ENCODE measurements at places on chromosomes 2 and 18.

DNA sequence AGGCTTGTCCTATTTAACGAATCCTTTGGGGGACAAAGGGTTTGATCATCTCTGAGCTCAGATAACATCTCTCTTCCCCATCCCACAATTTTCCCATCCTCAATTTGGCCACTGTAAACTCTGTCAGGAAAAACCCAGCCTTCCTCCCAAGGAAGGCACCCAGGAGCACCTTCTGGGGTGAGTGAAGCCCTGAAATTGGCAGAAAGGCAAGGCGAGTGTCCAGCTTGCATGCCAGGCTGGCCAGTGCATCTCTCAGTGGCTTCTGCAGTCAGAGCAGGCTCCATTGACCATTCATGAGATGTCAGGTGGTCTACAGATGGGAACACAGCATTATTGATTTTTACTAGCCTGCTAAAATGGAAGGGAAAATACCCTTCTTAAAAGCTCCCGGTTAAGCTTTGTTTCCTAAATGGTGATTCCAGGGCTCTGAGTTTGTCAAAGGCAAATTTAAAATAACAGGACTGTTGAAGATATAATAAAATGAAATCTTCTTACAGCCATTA is 83.2 kb upstream of the BOD1L2 start:
- DNase-seq = no peak

GRCh38 chr2:109736177-109736827 is 57.8 kb upstream of the RGPD5 start:
- peak; percentile 34 for DNase-seq

DNA sequence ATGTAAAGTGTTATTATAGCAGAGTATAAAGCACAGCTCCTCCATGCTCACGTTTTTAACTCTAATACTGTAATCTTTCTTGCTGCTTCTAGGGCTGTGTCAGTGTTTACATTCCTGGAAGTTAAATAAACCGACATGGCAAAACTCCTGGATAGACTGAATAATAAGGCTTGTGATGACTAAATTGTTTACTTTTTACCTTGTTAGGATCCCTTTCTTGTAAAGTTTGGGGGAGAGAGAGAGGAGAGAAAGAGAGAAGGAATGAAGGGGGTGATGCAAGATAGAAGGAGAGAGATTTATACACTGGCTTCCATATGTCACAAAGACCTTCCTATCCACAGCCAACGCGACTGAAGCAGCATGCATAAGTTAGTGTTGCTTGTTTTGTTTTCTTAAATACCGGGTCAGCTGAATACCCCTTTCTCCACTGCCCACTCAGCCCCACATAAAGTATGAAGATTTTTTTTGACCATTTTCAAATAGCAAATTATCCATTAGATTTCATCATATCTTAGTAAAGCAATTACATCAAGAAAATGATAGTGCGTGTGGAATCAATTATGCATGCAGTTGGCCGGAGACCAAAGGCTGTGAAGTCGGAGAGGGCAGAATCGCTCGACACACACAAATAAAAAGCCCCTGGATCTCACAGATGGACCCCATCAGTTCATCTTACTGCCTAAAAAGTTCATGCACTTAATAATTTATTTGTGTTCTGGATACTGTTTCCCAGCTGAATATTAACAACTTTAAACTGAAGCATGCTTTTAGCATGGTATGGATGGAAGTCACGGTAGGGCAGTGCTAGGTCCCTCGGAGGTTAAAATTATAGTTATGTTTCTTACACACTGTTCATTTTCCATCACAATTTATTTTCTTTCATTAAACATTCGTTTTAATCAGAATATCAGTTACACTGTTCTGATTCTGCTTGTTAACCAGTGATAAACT is 20.1 kb downstream of the BCL11A start:
- no peak for DNase-seq

GRCh38 chr18:35062408-35062807 is 21.2 kb downstream of the MAPRE2 start:
- no peak for DNase-seq

- no peak for DNase-seq
Measured at GRCh38 chr2:176483901-176484568, 214.8 kb downstream of the MTX2 start.

- DNase-seq = no peak
Measured at GRCh38 chr2:12083081-12083581, 336.7 kb downstream of the LPIN1 start.

- DNase-seq = no peak
Measured at GRCh38 chr2:42297322-42297936, 63.6 kb downstream of the COX7A2L start.

GRCh38 chr2:171763602-171764001 is 76.3 kb downstream of the DYNC1I2 start:
- DNase-seq = no peak

DNA sequence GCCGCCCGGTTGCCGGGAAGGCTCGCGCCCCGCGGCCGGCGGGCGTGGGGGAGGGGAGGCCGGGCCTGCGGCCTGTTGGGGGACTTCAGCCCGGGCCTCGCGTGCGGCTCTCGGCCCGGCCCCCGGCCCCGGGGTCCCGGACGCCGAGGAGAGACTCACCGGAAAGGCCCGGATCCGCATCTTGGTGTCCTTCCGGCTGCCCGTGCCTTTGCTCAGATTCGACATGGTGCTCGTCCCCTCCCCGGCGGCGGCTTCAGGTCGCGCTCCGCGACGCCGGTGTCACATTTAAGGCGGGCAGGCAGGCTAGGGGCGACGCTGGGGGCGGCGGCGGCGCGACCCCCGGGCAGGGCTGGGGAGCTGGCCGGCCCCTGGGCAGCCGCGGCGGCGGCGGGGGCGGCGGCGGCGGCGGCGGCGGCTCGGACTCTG is 365 bp downstream of the CUL3 start:
- peak; percentile 32 for DNase-seq

GRCh38 chr2:169705927-169706326 is 11.7 kb downstream of the PHOSPHO2 start:
- DNase-seq = no peak

- no peak for DNase-seq
Measured at GRCh38 chr2:36568516-36569246, 29.3 kb downstream of the FEZ2 start.

DNA sequence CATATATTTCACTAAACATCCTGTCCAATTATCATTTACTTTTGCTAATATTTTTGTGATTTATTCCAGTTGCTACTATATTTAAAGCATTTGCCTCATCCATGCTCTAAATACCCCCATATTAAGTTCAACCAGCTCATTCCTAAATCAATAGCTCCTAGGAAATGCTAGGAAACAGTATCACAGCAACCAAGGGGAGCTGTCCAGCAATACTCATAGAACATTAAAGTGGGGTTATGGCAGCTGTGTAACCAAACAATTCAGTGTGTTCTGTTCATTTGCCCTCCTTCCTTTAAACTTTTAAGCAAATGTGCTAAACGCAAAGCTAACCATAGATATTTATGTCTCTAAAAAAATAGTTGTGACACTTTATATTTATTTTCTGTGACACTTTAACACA is 41.1 kb downstream of the ACVR1C start:
- no peak for DNase-seq

- DNase-seq = peak; percentile 12
Measured at GRCh38 chr18:48203961-48204666, 205.1 kb downstream of the ZBTB7C start.

DNA sequence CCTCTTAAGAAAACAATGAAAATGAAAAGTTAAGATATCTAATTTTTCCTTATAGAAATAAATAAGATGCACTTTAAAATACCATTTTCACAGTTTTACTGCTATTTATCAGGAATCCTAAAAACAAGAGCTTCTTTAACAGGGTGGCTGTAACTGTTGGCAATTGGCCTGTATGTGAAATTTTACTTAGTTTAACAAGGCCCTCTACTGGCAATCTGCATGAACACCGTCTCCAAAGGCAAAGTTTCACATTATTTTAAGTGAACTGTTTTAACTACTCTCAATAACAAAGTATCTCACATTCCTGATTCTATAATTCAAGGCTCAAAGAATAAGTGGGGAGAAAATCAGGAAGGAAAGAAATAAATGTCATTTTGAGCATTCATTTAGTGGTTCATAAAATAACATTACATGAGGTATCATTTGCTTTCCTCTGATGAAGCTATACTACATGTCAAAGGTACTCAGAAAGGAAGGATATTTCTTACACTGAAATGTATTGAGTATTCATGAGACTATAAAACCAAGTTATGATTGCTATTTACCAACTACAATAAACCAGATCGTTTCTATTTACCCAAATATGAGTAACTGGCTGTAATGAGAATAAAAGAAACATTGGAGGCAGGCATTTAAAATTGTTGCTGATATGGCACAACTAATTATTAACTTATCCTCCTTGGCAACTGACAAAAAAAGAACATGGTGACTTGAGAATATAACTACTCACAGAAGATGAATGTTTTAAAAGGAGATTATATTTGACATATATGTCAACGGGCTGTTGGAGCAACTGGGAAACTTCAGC is 7.0 kb downstream of the NCKAP5 start:
- DNase-seq = peak; percentile 71

- DNase-seq = no peak
Measured at GRCh38 chr2:102092535-102092934, 50.0 kb upstream of the IL1R1 start.

GRCh38 chr2:55283083-55283482 is 14.1 kb upstream of the MTIF2 start:
- DNase-seq = no peak

- no peak for DNase-seq
Measured at GRCh38 chr2:106563195-106563594, 76.0 kb downstream of the CD8B2 start.

GRCh38 chr2:238717084-238717483 is 130.8 kb upstream of the TWIST2 start:
- DNase-seq = no peak

DNA sequence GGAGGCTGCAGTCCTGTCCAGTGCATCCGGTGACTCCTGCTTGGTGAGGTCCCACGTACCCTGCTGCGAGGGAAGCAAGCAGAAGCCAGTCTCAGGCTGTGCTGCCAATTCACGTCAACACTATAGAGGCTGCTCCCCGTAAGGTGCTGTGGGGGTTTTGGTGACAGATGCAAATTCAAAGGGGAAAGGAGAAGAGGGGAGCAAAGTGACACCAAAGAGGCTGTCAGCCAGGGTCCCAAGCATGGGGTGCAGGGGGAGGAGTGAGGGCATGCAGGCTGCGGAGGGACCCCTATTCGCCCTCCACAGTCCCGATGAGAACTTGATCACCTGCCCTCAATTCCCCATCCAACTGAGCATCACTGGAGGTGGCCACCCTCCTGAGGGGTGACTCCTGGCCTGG is 179.4 kb upstream of the HS6ST1 start:
- no peak for DNase-seq

DNA sequence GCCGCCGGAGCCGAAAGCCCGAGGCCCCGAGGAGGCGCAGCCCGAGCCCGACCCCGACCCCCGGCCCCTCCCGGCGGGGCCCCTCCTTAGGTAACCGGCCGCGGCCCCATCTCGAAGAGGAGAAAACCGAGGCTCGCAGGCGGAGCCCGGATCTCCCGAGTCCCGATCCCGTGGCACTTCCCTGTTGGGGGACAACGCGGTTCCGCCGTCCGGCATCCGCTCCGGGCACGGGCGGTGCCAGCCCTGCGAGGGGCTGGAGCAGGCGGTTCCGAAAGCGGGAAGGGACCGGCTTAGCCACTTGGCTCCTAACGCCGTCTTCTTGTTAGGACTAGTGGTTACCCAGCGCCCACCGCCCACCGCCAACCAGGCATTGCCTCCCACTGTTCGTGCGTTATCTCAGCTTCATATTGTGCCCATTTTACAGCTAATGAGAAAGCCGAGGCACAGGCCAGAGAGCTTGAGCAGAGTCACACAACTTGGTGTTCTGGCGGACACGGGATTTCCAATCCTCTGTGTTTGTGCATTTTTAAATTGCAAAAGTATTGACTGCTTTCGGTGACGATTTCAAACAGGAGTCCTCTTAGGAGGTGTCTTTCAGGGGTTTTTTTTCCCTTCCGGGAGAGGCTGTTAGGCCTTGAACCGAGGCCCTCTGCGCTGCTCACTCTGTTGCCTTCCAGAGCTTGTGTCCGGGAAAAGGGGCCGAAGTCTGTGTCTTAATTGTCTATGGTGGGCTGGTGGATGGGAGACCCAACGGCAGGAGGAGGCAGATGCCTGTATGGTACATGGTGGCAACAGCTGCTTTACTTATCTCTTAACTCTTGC is 562 bp downstream of the CENPA start:
- DNase-seq = peak; percentile 22

DNA sequence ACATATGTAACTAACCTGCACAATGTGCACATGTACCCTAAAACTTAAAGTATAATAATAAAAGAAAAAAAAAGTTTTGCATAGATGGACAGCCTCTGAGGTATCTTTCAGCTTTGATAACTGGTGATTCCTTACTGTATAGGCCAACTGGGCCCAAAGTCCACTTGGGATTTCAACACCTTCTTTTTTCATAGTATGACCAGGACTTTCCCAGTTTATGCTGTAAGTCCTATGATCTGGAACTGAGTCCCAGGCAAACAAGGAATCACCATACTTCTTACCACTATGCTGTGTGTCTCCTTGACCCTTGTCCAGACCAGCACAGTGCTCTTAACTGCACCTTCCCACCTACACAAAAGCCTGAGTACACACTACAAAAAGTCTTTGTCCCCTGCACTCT is 205.1 kb upstream of the RBBP8 start:
- DNase-seq = no peak

GRCh38 chr2:141528990-141529389 is 601.8 kb downstream of the LRP1B start:
- no peak for DNase-seq

DNA sequence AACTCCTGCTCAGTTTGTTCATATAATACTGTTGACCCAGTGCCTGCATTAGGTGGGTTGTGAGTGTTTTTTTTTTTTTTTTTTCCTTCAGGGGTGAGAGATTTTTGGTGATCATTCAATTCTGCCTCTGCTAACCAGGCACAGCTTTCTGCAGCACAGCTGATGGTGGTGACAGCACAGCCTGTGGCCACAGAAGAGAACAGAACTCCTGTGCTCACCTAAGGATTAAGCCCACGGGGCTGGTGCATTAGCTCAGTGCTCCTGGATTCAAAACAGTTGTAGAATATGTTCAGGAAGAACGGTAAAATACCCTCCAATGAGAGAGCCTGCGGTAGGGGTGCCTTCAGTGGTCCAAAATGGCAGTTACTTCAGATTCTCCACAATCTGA is 42.0 kb downstream of the PKP4 start:
- no peak for DNase-seq

DNA sequence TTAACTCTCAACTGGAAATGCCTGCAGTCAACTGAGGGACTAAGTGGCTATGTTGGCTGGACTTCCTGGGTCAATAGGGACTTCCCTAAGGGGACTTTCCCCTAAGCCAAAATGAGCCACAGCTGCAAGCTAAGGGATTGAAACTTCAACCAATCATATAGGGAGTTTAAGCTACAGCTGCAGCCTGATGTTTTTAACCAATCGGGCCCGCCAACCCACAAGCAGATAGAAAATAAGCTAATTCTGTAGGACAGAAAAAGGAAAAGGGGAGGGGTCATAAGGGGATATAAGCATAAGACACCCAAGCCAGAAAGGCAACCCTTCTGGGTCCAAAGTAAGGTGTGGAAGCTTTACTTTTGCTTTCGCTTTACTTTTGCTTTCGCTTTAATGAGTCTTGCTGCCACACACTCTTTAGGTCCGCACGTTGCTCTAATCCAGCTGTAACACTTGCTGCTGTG is 927.5 kb downstream of the ERBB4 start:
- peak; percentile 74 for DNase-seq

GRCh38 chr2:205785507-205786260 is 103.4 kb downstream of the NRP2 start:
- DNase-seq = peak; percentile 99

- no peak for DNase-seq
Measured at GRCh38 chr2:38875227-38875575, 533 bp downstream of the DHX57 start.
